Retinal pigment epithelial cell (primary cell): ENCODE measurements at places on chromosomes 16 and 17.

DNA sequence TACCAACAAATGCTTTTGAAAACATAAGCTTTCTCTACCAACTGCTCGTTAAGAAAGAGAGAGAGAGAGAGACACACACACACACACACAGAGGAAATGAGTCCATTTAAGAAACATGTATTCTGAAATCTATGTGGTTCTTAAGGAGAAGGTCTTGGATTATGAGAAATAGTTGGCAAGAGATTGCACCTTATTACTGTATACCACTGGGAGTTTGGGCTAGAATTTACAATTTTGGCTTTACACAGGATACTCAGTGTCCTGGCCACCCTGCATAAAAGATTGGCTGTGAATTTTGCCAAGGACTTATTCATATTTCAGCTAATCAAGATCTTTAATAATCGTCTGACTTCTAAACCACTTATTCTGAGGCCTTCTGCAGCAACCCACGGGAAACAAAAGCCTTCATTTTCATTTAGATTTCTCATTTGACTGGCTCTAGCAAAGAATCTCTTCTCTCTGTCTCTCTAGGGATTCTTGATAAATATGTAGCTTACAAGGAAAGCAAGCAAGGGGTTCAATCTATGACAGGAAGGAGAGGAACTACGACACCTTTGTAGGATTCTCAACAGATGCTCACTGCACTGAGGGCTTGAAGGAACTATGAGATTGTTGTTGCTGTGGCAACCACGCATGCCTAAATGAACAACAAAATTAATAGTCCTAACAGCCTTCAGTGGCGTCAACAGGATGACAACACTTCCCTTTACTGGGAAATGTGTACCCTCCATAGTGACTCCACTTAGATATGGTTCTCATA is 75.3 kb upstream of the GNAO1 start:
- no peak for DNase-seq

DNA sequence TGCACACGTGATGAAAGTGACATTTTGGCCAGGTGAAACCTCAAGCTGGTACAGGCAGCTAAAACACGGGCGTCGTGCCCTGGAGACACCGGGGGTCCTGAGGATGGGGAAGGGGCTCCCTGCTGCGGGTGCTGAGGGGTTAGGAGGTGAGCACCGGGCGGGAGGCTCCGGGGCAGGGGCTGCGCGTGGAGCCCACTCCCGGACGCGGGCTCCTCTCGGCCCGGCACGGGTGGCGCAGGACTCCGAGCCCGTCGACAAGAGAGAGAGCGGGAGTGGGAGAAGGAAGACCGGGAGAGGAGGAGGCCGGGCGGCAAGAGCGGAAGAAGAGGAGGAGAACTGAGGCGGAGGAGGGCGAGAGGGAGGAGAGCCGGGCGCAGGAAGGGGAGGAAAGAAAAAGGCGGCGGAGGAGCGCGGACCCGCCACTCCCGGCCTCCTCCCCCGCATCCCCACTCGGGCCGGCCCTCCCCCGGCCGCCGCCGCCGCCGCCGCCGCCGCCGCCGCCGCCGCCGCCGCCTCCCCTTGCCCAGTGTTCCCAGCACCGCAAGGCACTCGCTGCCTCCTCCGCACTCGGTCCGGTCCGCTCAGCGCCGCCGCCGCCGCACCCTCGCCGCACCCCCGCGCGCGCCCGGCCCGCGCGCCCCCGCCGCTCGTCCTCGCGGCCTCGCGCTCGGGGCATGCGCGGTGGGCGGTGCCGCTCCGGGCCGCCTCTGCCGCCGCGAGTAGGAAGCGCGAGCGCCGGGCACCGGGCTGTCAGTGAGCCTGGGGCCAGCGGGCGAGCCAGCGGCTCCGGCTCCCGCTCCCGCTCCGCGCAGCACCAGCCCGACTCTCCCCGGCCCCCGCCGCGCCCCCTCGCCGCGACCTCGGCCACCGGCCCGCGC is at the start of gene PRKCA:
Gene PRKCA, plus strand, starts transcription at position 750 of the 878 bp plus-strand sequence.
- no peak for DNase-seq

- DNase-seq = no peak
These were observed 10.0 kb upstream of the PHLPP2 start for GRCh38 chr16:71734511-71734910.

GRCh38 chr16:69595127-69596036 is 29.6 kb downstream of the NFAT5 start:
- no peak for DNase-seq

- DNase-seq = no peak
These were observed at the start of gene TTYH2 for GRCh38 chr17:74212913-74213791. TTYH2 (plus strand) TSS chr17:74213571; CDS start chr17:74213588, 17 bp downstream.

DNA sequence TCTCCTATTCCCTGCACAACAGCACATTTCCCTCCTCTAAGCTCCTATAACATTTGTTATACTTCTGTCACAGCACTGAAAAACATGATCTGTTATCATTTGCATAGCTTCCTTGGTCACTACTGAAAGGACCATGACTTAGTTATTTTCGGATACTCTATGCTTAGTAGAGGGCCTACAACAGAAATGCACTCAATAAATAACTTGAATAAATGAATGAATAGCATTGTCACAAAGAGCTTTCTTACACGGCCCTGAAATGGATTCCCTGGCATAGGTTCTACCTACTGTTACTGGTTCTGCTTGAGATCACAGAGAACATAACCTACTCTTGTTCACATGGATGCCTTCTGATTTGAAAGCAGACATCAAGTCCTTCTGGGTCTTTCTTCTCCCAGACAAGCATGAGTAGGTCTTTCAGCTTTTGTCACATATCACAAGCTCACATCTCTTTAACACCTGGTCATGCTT is 41.6 kb downstream of the MYO1D start:
- DNase-seq = no peak

- DNase-seq = peak; percentile 43
These were observed 12.4 kb downstream of the NUP93 start for GRCh38 chr16:56742030-56742984.

- no peak for DNase-seq
These were observed 32.0 kb upstream of the DOC2B start for GRCh38 chr17:213286-214105.

DNA sequence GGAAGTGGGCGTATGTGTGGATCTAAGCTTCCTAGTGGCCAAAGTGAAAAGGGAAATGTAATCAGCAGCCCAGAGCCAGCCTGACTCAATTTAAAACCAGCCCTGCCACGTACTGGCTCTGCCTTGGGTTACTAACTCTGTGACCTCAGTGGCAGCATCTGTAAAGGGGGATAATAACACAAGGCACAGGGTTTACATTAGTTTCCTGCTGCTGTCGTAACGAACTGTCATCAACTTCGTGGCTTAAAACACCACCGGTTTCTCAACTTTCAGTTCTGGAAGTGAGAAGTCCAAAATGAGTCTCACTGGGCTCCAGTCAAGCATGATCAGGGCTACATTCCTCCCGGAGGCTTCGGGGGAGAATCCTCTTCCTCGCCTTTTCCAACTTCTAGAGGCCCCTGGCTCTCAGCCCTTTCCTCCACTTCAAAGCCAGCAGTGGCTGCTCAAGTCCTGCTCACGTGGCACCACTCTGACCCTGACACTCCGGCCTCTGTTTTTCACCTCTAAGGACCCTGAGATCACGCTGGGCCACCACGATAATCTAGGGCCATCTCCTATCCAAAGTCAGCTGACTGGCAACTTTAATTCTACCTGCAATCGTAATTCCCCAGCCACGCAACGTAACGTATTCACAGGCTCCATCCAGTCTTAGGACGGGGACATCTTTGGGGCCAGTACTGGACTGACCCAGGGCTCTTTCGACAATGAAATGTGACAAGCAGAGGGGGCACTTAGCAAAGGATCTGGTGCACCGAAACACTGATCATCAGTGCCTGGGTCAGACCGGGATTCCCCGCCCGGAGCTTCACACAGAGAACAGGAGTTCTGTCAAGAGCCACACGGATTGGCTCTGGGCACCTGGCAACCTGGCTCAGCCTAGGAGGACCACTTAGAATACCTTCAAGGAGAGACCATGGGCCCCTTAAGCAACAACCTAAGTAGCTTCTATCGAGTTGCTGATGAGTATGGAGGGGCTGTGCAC is 14.5 kb downstream of the TMC6 start:
- DNase-seq = no peak

GRCh38 chr17:75390982-75391381 is 14.5 kb downstream of the GRB2 start:
- no peak for DNase-seq

DNA sequence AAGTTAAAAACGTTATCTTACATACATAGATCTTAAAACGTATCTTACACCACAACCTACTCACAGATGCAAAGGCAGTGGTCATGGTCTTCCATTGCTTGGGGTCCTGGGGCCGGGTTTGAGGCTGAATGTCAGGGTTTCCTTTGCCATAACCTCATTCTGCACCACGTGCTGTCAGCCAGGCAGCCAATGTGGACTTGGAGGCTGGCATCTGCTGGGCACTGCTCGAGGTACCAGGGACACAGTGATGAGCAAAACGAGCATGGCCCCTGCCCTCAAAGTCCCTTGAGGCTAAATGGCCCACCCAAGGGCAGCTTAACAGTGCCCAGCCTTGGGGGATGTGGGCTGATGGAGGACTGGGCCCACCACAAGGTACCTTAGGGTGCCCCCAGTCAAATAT is 35.8 kb upstream of the RGS9 start:
- no peak for DNase-seq

GRCh38 chr16:29962344-29962994 is 590 bp downstream of the TMEM219 start:
- DNase-seq = no peak

DNA sequence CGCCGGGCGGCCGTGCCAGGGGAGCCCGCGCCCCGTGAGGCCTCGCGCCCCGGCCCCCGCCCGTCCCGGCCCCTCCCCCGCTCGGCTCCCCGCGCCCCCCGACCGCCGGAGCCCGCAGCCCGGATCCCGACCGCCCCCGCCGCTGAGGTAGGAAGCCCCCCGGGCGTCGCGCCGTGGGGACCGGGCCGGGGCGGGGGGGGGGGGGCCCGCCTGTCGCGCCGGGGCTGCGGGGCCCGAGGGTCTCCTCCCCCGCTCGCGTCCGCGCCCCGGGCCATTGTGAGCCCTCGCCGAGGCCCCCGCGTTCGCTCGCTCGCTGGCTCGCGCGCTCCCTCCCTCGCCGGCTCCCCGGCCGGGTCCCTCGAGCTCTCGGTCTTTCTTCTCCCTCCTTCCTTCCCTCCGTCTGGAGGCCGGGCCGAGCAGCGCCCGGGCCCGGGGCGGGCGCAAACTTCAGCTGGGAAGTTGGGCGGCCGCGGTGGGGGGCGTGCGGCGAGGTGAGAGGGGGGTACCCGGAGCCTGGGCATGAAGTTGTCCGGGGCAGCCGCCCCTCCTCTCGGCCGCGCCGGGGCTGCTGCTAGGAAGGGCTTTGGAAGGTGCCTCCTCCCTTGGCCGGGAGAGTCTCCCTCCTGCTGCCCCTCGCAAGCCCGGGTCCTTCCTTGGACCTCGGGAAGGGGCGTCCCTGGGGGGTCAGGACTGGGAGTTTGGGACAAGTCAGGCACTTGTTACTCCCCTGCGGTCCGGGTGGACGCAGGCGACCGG is 419 bp downstream of the GLIS2 start:
- no peak for DNase-seq

DNA sequence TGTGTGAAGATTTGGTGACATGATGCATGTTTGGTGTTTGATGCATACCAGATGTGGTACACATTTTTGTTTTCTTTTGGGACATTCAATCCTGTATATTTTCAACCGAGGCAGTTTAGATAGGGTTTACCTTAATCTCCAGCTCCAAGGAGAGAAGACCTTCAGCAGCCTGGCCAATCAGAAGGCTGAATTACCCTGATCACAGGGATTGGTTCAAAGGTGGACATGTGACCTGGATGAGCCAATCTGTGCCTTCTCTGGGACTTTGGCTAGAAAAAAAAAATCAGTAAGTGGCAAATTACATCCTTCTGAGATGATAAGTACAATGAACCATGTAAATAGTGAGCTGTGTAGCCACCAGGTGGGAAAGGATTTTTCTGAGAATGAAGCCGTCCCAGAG is 205.1 kb downstream of the SHISA9 start:
- DNase-seq = no peak

- DNase-seq = peak; percentile 83
These were observed 224.2 kb downstream of the BCAS3 start for GRCh38 chr17:60901806-60902205.

GRCh38 chr16:73206151-73206707 is 158.3 kb upstream of the ZFHX3 start:
- no peak for DNase-seq

GRCh38 chr16:85188822-85189672 is 76.8 kb upstream of the CIBAR2 start:
- no peak for DNase-seq

DNA sequence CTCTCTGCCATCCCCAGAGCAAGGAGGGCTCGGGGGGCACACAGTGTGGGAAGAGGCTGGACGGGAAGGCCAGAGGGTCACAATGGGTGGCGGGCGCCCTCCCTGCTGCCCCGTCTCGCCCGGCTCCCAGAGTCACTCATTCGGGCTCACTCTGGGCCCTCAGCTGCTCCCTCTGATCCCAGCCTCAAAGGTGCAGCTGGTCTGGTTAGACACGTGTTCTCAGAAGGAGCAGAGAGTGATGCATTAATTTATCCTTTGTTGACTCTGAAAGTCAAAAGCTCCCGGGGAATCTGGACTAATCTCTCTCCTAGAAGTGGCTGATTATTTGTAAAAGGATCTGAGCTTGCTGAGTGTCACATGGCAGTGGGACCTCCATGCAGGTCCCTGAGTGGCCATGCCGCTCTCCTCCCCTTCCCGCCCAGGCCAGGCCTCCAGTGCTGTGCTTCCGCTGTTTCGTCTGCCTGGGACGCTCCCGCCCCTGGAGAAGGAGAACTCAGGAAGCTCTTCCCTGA is 87.5 kb downstream of the SEC14L1 start:
- peak; percentile 25 for DNase-seq

DNA sequence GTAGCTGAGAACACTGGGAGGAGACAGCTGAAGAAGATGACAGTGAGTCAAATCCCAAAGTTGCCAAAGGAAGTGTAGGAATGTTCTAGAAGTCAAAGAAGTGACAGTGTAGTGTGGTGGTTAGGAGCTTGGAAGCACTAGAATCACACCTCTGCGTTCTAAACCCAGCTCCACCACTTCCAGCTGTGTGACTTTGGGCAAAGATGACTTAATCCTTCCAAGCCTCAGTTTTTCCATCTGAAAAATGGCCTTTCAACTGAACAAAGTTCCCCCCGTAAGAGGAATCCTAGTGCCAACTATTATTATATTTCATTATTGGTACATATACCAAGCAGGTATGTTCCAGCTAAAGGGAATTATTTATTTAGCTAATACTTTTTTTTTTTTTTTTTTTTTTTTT is 56.0 kb downstream of the IQCK start:
- DNase-seq = no peak

GRCh38 chr17:65154770-65155589 is 17.8 kb downstream of the RGS9 start:
- no peak for DNase-seq

DNA sequence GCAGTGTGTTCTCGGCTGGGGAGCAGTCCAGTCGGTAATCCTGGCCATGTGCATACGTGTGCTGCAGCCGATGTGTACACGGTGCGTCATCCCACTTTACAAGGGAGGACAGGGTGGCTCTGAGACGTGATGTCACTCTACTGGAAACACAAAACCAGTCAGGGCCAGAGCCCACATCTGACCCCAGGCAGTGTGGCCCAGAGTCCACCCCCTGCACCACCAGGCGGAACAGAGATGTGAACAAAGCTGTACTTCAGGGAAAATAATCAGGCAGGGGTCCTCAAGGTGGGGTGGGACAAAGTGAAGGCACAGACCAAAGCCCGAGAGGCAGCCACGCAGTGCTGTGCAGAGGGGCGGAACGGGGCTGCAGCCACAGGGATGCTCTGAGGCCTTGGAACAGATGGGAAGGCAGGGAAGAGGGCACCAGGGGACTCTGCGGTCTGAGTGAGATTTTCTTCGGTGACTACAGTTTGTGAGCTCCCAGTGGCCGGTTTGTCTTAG is 181.5 kb downstream of the ZNF423 start:
- DNase-seq = no peak

- no peak for DNase-seq
These were observed 681.4 kb downstream of the WWOX start for GRCh38 chr16:78780808-78781207.
